ENCODE measurements at places on chromosomes 5 and 9. TPM values are rescaled to one million over a fixed set of nuclear protein-coding genes. Genes with fewer than 3 reads are reported as not detected.
A peak's percentile ranks its signal among the peaks of the same experiment; 100 is the strongest.

The FOXD4L5 gene
- 0.61 TPM for total RNA-seq

The PCSK1 gene
- not detected for total RNA-seq

The CYFIP2 gene
- total RNA-seq, result 45.1 TPM

The CATSPER3 gene
- 1.7 TPM for total RNA-seq

The TAF1L gene
- total RNA-seq, result not detected

The PCDHGB5 gene
- total RNA-seq, result 0.15 TPM

The STPG3 gene
- not detected for total RNA-seq

- DNase-seq, result no peak
- H3K36me3 ChIP-seq, result no peaks in the 10 kb centered on the region
- H3K4me1 ChIP-seq, result no peaks in the 10 kb centered on the region
- no peak overlapping the region for H3K4me3 ChIP-seq
- no peak overlapping the region for H3K27ac ChIP-seq
- no peaks in the 10 kb centered on the region for H3K27me3 ChIP-seq
These were observed 36.2 kb upstream of the ROR2 start for GRCh38 chr9:91986248-91986647.

- peaks cover 15% of the 10 kb centered on the region for H3K4me1 ChIP-seq
- H3K36me3 ChIP-seq, result no peaks in the 10 kb centered on the region
- DNase-seq, result no peak
- H3K4me3 ChIP-seq, result no peak overlapping the region
- H3K27ac ChIP-seq, result no peak overlapping the region
- no peaks in the 10 kb centered on the region for H3K27me3 ChIP-seq
These were observed 4.8 kb downstream of the FAM151B start for GRCh38 chr5:80492741-80493140.

DNA sequence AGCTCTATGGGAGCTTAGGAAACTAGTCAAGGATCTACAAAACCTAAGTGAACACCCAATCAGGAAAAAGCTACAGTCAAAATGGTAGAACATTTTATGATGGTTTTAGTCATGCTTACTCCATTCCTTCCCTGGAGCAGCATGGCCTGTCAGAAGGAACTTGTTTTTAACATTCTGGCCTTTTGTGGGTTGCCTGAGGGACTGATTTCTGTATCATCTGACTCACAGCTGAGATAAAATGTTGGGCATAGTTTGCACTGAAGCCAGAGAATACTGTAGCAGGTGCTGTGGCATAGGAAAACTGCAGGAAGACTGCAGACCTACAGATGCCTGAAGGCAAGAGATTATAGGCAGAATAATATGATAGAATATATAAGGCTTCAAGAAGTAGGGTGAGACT is 719.6 kb upstream of the GRAMD2B start:
- no peaks in the 10 kb centered on the region for H3K36me3 ChIP-seq
- no peaks in the 10 kb centered on the region for H3K4me1 ChIP-seq
- no peak for DNase-seq

DNA sequence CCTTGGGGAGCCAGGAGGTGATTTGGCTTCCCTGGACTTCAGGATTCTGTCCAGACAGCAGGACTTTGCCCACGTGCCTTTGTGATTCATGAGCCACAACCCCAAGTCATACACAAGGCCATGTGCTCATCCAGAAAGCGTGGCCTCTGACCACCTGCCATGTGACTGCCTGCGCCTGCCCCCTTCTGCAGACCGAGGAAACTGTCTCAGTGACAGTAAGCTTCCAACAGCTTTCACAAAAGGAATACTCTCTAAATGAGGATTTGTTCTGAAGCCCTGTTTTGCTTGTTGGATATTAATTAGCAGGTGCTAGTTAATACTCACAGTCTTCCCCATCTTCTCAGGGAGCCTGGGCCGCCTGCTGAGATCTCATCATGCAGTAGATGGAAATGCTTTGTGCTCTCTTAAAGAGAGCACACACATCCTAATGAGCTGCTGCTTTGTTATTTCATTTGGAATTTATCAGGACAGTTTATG is 36.9 kb upstream of the ANGPTL2 start:
- H3K27ac ChIP-seq, result no peak overlapping the region
- no peaks in the 10 kb centered on the region for H3K36me3 ChIP-seq
- DNase-seq, result peak; percentile 35

GRCh38 chr5:10699987-10700386 is 61.0 kb downstream of the DAP start:
- peaks cover 43% of the 10 kb centered on the region for H3K4me1 ChIP-seq
- H3K27ac ChIP-seq, result no peak overlapping the region
- no peak overlapping the region for H3K4me3 ChIP-seq
- no peaks in the 10 kb centered on the region for H3K27me3 ChIP-seq
- no peak for DNase-seq

DNA sequence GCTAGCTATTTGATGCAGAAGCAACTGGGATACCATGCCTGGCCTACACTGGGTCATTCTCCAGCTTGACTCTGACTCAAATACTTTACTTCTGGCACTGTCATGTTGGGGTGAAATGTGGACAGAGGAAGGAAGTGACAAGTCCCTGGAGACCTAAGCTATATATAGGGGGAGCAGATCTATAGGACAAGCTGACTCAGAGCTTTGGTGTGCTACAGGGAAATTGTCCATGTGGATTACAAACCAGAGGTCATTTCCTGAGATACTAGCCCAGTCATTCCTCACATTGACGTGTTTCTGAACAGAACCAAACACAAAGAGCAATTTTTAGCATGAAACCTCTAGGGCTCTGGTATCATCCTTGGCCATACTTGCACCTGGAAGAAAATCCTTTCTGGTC is 531.6 kb upstream of the CLINT1 start:
- no peak for DNase-seq
- H3K27ac ChIP-seq, result no peak overlapping the region
- H3K27me3 ChIP-seq, result peaks cover 5% of the 10 kb centered on the region
- H3K4me1 ChIP-seq, result no peaks in the 10 kb centered on the region

DNA sequence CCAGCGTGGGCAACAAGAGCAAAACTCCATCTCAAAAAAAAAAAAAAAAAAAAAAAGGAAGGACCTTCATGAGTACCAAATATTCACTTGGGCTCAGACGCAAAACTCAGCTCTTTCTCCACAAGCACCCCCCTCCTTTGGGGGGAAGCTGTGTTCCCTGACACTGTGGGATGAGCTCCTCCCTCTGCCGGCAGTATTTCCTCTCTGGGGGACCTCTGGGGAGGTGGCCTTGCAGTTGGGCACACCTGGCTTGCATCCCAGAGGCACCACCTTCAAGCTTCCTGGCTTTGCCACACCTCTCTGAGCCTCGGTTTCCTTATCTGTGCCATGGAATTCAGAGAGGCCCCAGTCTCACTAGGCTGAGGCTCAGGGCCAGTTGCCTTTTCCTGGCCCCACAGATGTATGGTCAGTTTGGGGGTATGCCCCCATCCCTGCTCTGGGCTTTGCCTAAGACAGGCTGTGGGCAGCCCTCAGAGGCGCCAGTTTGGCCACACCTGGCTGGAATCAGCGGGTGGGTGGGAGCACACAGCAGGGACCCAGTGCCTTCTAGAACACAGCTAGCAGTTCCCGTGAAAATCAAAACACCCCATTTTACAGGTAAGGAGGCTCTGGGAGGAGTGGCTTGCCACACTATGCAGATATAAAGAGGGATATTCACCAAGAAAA is 157.5 kb upstream of the IER5L start:
- H3K27ac ChIP-seq, result peak overlapping the region; percentile 100
- peaks cover 76% of the 10 kb centered on the region for H3K4me1 ChIP-seq
- no peak for DNase-seq
- H3K27me3 ChIP-seq, result no peaks in the 10 kb centered on the region
- peak overlapping the region; percentile 11 for H3K4me3 ChIP-seq

- DNase-seq, result no peak
- no peaks in the 10 kb centered on the region for H3K36me3 ChIP-seq
- no peak overlapping the region for H3K27ac ChIP-seq
- H3K4me1 ChIP-seq, result no peaks in the 10 kb centered on the region
These were observed 20.3 kb downstream of the POU5F2 start for GRCh38 chr5:93721071-93721470.

DNA sequence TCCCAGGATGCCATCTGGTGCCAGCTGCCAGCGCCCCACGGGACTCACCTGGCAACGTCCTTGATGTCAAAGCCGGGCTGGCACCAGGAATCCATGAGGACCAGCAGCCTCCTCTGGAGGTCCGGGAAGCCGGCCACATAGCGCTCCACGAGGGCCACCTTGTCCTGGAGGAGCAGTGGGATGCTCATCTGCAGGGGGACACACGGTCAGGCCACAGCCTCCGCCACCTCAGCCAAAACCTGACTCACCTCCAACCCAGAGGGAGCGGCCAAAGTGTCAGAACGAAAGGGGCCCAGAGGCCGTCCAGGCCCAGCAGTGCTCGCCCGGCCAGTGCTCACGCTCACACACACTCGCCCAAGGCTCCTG is 56.5 kb downstream of the EXD3 start:
- no peak overlapping the region for H3K27ac ChIP-seq
- H3K27me3 ChIP-seq, result no peaks in the 10 kb centered on the region
- no peaks in the 10 kb centered on the region for H3K36me3 ChIP-seq
- H3K4me3 ChIP-seq, result no peak overlapping the region
- no peaks in the 10 kb centered on the region for H3K4me1 ChIP-seq

GRCh38 chr9:92668746-92669526 is 995 bp downstream of the IPPK start:
- no peak for DNase-seq
- 0 out of 2 replicates have a peak, but pooled peaks cover 3% of the 10 kb centered on the region for H3K36me3 ChIP-seq
- peaks cover 24% of the 10 kb centered on the region for H3K4me1 ChIP-seq

DNA sequence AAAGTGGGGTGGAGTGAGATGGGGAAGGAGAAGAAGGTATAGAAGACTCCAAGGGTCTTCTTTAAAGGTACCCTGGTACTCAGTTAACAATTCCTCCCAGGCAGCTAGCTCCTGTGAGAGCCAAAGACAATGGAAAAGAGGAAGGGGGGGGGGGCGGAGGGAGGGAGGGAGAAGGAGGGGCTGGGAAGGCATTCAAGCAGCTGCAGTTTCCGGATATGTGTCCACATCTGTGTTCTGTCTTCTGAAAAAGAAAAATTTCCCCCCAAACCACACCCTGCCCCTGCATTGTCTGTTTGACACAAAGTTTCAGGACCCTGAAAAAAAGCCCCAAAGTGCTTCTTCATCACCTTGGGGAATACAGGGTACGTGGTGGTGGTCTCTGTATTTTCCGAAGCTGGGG is 11.1 kb downstream of the SPRY4 start:
- peaks cover 31% of the 10 kb centered on the region for H3K4me1 ChIP-seq
- no peaks in the 10 kb centered on the region for H3K27me3 ChIP-seq
- no peak overlapping the region for H3K4me3 ChIP-seq
- H3K36me3 ChIP-seq, result peaks cover 47% of the 10 kb centered on the region
- no peak overlapping the region for H3K27ac ChIP-seq
- no peak for DNase-seq

DNA sequence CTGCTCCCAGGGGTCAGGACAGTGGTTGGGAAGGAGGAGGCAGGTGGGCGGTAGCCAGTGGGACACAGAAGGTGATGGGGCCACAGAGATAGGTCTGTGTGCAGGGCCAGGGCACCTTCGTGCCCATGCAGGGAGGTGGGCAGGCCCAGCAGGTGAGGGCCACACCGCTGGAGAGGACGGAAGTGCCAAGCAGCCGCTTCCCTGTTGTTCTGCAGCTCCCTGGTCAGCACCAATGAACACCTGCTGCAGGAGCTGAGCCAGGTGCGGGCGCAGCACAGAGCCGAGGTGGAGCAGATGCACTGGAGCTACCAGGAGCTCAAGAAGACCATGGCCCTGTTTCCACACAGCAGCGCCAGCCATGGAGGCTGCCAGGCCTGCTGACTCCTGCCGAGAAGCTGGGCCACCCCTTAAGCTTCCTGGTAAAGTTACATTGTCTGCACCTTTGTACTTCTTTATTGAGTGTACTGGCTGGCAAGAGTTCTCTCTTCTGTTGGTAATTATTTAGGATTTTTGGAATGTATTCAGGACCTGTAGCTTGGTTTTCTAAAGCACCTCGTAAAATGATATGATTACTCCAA is 40.3 kb downstream of the TPPP start:
- H3K27ac ChIP-seq, result no peak overlapping the region
- H3K27me3 ChIP-seq, result no peaks in the 10 kb centered on the region
- peaks cover 9% of the 10 kb centered on the region for H3K4me1 ChIP-seq
- DNase-seq, result no peak

- DNase-seq, result no peak
- H3K4me3 ChIP-seq, result no peak overlapping the region
- H3K27ac ChIP-seq, result no peak overlapping the region
These were observed 236.0 kb upstream of the FBXL7 start for GRCh38 chr5:15263942-15264341.

- H3K36me3 ChIP-seq, result no peaks in the 10 kb centered on the region
- no peak overlapping the region for H3K27ac ChIP-seq
- H3K4me3 ChIP-seq, result no peak overlapping the region
- DNase-seq, result no peak
- H3K27me3 ChIP-seq, result no peaks in the 10 kb centered on the region
- no peaks in the 10 kb centered on the region for H3K4me1 ChIP-seq
These were observed 212.1 kb upstream of the ADRA1B start for GRCh38 chr5:159704160-159704559.

DNA sequence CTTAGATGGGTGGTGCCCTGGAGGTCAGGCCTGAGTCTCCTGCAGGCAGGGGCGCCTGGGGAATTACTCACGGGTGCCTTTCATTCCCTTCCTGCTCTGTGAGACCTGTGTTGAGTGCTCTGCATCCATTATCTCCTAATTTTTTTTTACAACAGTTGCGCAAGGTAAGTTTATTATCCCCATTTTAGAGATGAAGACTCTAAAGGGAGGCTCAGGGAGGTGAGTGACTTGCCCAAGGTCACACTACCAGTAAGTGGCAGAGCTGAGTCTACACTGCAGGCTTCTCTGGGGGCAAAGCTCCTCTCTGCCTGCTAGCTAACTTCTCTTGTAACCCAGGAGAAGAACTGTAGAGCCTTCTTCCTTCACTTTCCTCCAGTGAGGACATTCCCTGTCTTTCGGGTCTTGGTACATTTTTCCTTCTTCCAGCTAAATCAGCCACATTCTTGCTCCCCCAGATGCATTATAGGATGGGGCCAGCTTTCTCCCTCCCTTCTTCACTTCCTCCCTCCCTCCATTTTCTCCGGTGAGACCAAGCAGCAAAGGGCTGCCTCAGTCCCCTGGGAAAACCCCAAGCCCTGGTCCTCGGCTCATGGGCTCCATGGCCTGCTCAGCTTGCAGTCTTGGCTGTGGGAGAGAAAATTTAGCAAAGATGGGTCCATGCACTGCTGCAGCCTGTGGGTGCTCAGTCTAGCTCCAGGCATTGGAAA is 1.8 kb downstream of the PRR7 start:
- H3K4me3 ChIP-seq, result peak overlapping the region; percentile 86
- H3K36me3 ChIP-seq, result peaks cover 17% of the 10 kb centered on the region
- no peaks in the 10 kb centered on the region for H3K27me3 ChIP-seq
- H3K27ac ChIP-seq, result peak overlapping the region; percentile 95

DNA sequence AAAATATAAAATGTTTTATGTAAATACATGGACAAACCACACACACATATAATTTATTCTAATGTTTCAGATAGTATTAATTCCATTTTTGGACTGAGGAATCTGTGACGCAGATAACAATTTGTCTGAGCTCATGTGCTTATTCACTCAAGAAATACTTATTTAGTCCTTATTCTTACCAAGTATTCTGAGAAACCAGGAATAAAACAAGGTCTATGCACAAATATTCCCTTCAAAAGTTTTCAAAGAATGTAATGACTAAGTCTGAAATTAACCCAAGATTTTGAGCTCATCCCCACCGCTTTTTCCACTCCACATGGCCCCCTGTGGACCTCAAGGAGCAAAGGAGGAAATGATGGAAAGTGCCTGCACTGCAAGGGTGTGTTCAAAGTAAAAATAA is 1022.3 kb downstream of the EFNA5 start:
- H3K27ac ChIP-seq, result no peak overlapping the region
- no peaks in the 10 kb centered on the region for H3K27me3 ChIP-seq
- DNase-seq, result no peak
- no peak overlapping the region for H3K4me3 ChIP-seq
- H3K36me3 ChIP-seq, result no peaks in the 10 kb centered on the region
